Activated naive CD4-positive, alpha-beta T cell treated with anti-CD3 and anti-CD28 coated beads for 36 hours (primary cell): ENCODE measurements at places on chromosomes 16 and 17.

- DNase-seq = no peak
Observed at GRCh38 chr17:36943250-36944191, 5.2 kb upstream of the AATF start.

- peak; percentile 5 for DNase-seq
Observed at GRCh38 chr17:40526668-40527067, 25.2 kb upstream of the TNS4 start.

GRCh38 chr17:7834542-7834956, 532 bp downstream of the KDM6B start:
- DNase-seq = peak; percentile 55

DNA sequence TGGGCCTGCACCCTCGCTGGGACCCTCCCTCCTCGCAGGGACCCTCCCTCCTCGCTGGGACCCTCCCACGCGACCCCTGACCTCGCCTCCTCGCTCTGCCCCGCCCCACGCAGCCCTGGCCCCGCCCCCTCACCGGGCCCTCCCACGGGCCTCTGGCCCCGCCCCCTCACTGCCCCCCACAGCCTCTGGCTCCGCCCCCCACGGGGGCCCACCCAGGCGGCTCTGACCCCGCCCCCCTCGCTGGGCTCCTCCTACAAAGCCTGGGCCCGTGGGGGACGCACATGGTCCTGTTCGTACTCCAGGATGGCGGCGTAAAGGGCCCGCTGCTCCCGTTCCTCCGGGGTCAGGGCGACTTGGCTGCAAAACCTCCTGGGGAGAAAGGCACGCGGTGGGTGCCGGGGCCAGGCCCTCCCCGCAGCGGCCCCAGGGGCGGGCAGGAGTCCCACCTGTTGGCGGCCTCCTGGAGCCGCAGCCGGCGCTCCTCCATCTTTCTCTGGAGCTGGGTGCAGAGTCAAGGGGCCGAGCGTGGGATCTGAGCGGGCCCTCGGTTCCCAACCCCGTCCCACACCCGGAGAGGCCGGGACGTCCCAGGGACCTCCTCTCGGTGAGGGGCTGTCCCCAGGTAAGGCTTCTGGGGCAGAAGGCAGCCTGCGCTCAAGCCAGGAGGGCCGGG, 9.0 kb downstream of the VPS9D1 start:
- DNase-seq = peak; percentile 78

- no peak for DNase-seq
Observed at GRCh38 chr17:38543403-38544174, 62.2 kb downstream of the SRCIN1 start.

DNA sequence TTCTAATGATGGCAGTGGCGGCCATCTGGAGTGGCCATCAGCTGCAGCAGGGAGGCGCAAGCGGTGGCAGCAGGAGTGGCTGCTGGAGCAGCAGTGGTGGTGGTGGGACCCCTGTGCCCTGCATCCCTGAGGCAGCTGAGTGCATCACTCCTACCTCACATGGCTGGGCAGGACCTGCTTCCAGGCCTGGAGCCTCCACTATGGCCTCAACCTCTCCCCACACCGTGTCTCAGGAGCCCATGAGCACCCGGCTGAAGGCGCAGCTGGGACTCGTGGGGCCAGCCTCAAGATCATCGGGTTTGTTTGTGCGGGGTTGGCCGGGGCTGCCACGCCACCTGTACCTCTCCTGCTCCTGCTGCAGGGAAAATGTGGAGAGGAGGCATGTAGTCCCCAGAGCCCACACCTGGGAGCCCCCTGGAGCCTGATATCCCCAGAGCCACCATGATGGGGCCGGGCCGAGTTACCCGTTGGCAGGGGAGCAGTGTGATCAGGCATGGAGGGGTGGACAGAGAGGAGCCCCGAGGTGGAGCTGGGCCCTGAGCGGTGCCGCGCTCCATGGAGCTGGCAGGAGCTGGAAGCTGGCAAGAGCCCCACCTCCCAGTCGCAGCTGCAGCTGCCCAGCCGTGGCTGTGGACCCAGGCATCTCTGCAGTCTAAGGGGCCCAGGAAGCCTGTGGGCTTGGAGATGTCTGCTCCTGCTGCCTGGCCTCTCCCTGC, 16.7 kb downstream of the RHOT1 start:
- DNase-seq = no peak

DNA sequence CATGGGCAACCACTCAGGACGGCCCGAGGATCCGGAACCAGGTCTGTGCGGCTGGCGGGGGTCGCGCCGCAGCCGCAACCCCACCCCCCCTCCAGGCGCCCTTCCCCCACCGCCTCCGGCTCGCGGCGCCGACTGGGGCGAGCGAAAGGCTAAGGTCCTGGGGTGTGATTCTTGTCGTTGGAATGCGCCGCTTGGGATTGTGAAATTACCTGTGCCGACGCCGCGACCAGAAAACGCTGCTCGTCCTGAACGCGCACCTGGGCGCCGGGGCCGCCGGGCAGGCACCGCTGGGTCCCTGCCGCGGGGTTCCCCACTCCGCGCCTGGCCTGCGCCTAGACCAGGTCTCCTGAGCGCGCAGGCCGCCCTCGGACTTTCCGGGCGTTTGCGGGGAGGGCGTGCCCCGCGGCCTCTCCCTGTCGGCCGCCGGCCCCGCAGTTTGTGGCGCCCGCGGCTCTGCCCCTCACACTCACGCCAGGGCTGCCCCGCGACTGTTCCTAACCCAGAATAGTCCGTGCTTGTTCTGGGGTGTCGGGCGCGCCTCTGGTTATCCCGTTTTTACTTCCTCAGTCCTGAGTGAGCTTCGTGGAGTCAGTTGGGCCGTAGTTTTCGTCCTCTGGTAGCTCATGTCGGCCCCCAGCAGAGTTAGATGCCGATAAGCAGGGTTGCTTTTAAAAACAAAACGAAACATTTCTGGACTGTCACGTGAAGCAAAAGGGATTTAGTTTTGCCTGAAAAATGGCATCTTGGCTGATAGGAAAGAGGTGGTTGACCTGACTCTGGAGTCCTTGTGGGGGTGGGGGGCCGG, 147.2 kb downstream of the SPECC1 start:
- peak; percentile 29 for DNase-seq

- DNase-seq = no peak
Observed at GRCh38 chr17:3890082-3890877, 2.6 kb downstream of the CAMKK1 start.

GRCh38 chr16:80896776-80897175, 92.4 kb upstream of the CDYL2 start:
- DNase-seq = no peak
